ENCODE measurements at places on chromosomes 13 and 19. TPM values are rescaled to one million over a fixed set of nuclear protein-coding genes. Genes with fewer than 3 reads are reported as not detected.
A peak's percentile ranks its signal among the peaks of the same experiment; 100 is the strongest.

DNA sequence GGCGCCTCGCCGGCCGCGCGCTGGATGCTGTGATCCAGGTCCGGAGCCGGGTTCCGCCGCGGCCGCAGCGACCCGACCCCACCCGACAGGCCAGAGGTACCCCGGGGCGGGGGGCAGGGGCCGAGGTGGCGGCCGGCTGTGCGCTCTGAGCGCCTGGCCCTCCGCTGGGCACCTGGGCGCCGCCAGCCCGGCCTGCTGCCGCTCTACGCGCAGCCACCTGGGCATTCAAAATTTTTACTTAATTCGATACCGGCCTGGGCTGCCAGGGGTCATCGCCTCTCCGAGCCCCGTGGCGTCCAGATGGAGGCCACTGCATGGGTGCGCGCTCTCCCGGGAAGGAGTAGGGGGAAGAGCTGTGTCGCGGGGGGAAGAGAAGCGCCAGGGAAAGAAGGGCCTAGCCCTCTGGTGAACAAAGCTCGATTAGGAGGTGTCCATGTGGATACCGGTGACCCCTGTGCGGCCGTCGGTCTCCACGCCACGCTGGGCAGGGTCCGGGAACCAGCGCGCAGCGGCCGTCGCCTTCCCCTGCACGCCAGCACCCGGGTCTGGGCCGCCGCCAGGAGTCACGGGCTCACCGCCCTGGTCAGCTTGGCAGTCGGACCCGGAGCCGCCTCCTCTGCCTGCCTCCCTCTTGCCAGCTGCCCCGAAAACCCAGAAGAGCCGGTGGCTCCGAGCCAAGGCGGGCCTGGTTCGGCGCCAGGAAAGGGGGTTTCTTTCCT lies 666 bp downstream of the BIVM start:
- peak overlapping the region; percentile 87 for H3K27ac ChIP-seq
- peak overlapping the region; percentile 81 for H3K4me3 ChIP-seq

GRCh38 chr13:98141091-98141490 lies 1.8 kb upstream of the FARP1 start:
- no peak overlapping the region for H3K4me3 ChIP-seq
- H3K4me1 ChIP-seq: peaks cover 8% of the 10 kb centered on the region
- H3K27me3 ChIP-seq: peaks cover 60% of the 10 kb centered on the region
- no peak overlapping the region for H3K27ac ChIP-seq

DNA sequence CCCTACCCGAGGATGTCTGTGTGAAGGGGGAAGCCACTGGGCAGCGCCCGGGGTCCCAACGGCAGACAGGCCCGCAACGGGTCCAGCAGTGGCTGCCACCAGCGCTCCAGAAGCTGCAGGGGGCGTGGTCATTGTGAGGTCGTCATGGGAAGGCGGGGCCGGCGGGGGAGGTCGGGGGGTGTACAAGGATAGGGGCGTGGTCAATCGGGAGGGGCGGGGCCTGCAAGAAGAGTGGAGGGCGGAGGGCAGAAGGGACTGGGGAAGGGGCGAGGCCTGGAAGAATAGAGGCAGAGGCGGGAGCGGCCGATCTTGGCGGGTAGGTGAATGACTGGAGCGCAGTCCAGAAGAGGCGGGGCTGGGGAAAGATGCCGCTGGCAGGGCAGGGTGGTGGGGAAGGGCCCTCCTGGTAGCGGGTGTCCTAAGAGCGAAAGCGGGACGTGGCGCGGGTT lies 4.4 kb downstream of the FUZ start:
- H3K36me3 ChIP-seq: peaks cover 6% of the 10 kb centered on the region
- peaks cover 48% of the 10 kb centered on the region for H3K4me1 ChIP-seq
- peak overlapping the region; percentile 73 for H3K4me3 ChIP-seq
- DNase-seq: peak; percentile 87

- H3K36me3 ChIP-seq: no peaks in the 10 kb centered on the region
- no peaks in the 10 kb centered on the region for H3K27me3 ChIP-seq
- no peak for DNase-seq
- H3K27ac ChIP-seq: no peak overlapping the region
These were observed 18.9 kb downstream of the SPINT2 start for GRCh38 chr19:38283271-38283670.

GRCh38 chr19:32252333-32252669 lies 93.1 kb upstream of the ZNF507 start:
- no peak overlapping the region for H3K27ac ChIP-seq
- H3K4me1 ChIP-seq: no peaks in the 10 kb centered on the region
- no peak for DNase-seq
- peaks cover 6% of the 10 kb centered on the region for H3K27me3 ChIP-seq

- peak overlapping the region; percentile 66 for H3K4me3 ChIP-seq
- peaks cover 60% of the 10 kb centered on the region for H3K27me3 ChIP-seq
- H3K4me1 ChIP-seq: peaks cover 27% of the 10 kb centered on the region
- H3K27ac ChIP-seq: no peak overlapping the region
- H3K36me3 ChIP-seq: no peaks in the 10 kb centered on the region
These were observed 1.3 kb upstream of the GJB2 start for GRCh38 chr13:20193907-20194631.

DNA sequence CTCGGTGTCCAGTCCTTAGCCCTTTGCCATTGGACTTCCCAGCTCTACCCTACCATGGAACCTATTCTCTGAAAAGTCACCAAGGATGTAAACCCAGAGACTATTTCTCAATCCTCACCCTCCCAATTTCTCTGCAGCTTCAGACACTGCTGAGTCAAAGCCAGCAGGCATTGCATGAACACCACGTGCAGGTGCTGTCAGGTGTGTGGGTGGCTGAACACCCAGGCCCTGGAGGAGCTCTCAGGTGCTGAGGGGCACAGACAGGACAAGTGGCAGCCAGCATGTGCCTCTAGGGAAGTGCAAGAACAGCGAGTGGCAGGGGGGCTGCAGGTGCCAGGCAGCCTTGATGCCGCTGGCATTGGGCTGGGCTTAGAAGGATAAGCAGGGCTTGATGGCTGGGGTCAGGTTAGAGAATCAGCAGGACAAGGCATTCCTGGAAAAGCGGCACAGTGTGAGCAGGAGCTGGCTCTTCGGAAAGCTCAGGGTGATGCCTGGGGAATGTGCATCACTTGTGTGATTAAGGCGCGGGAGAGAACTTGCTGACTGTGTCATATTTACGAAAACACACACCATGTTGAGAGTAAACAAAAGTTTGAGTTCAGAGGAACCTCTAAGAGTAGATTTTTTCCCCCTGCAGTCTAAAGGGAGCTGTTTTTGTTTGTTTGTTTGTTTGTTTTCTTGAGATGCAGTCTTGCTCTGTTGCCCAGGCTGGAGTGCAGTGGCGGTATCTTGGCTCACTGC lies 83.8 kb downstream of the LNX2 start:
- DNase-seq: no peak
- no peaks in the 10 kb centered on the region for H3K36me3 ChIP-seq
- no peak overlapping the region for H3K4me3 ChIP-seq
- peaks cover 5% of the 10 kb centered on the region for H3K4me1 ChIP-seq

GRCh38 chr13:28623782-28624706 lies 34.9 kb upstream of the POMP start:
- H3K4me1 ChIP-seq: peaks cover 6% of the 10 kb centered on the region
- H3K27ac ChIP-seq: no peak overlapping the region
- no peak for DNase-seq
- no peaks in the 10 kb centered on the region for H3K27me3 ChIP-seq
- no peaks in the 10 kb centered on the region for H3K36me3 ChIP-seq

DNA sequence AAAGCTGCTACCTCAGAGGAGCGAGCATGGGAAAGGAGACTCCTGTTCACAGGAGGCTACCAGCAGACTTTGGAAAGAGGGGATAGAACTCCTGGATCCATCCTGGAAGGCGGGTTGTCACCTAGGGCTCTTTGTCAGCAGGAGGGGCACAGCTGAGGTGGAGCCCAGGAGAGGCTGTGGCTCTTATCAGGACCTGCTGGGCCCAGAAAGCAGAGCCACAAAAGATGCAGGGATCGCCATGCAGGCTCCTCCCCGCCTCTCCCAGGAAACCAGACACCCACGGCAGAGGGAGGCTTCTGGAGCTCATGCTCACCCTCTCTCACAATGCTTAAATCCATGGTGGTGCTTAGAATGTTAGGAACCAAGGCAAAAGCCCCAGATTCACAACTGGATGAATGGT lies 994.2 kb downstream of the UQCRFS1 start:
- no peaks in the 10 kb centered on the region for H3K36me3 ChIP-seq
- DNase-seq: no peak
- no peaks in the 10 kb centered on the region for H3K27me3 ChIP-seq
- no peak overlapping the region for H3K27ac ChIP-seq

- peaks cover 35% of the 10 kb centered on the region for H3K36me3 ChIP-seq
- H3K27ac ChIP-seq: peak overlapping the region; percentile 99
- peak; percentile 16 for DNase-seq
- H3K27me3 ChIP-seq: no peaks in the 10 kb centered on the region
- peak overlapping the region; percentile 96 for H3K4me3 ChIP-seq
- peaks cover 39% of the 10 kb centered on the region for H3K4me1 ChIP-seq
These were observed 530 bp downstream of the MAU2 start for GRCh38 chr19:19321141-19321577.

DNA sequence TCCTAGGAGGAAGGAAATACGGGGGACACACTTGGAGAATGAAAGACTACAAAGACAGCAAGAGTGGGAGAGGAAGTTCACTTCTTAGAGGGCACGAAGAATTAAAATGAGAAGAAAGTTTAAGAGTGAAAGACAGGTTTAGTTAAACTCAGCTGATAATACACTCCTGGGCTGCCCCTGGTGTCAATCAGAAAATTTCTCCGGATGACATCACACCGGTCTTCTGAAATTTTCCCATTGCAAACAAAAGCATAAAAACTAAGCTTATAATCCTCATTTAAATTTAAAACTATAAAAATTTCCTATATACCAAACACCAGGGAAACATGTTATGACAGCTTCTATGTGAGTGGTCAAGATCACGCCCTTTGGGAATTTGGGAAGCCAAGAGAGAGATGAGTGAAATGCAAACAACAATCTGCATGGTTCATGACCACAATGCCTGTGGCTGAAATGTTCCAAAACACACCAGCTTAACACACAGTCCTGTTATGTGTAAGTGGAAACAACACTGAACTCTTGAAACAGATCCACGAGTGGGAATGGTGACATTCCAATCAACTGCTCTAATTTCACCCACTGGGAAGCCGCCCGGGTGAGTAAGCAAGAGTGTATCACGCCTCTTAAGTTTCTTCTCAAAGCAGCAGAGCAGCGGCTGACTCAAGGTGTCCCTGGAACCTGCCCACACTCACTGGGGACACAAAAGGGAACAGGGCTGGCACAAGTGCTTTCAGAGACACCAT lies 49.0 kb downstream of the BRD4 start:
- no peak for DNase-seq
- H3K4me3 ChIP-seq: no peak overlapping the region
- H3K36me3 ChIP-seq: no peaks in the 10 kb centered on the region
- no peak overlapping the region for H3K27ac ChIP-seq
- H3K27me3 ChIP-seq: no peaks in the 10 kb centered on the region

DNA sequence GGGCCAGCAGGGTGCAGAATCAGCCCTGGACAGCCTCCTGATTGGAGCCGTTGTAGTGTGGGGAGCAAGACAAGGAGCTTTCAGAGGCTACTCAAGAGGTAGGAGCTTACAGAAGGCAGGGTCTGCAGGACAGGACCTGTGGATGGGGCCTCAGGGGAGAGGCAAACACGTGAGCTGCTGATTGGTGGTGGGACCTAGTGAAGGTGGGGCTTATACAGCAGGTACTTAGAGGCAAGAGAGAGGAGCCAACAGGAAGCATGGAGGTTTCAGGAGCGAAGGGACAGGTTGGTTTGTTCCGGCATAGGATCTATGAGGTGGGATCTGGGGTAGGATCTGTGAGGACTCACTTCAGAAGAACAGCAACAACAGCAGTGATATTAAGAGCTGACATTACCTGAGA lies 32.4 kb downstream of the ZSWIM4 start:
- H3K27me3 ChIP-seq: no peaks in the 10 kb centered on the region
- no peak overlapping the region for H3K4me3 ChIP-seq
- peaks cover 12% of the 10 kb centered on the region for H3K4me1 ChIP-seq
- H3K27ac ChIP-seq: no peak overlapping the region

- H3K27me3 ChIP-seq: peaks cover 55% of the 10 kb centered on the region
- DNase-seq: no peak
- H3K4me3 ChIP-seq: no peak overlapping the region
- peaks cover 16% of the 10 kb centered on the region for H3K4me1 ChIP-seq
These were observed 3.1 kb downstream of the EFNB2 start for GRCh38 chr13:106532111-106532929.

DNA sequence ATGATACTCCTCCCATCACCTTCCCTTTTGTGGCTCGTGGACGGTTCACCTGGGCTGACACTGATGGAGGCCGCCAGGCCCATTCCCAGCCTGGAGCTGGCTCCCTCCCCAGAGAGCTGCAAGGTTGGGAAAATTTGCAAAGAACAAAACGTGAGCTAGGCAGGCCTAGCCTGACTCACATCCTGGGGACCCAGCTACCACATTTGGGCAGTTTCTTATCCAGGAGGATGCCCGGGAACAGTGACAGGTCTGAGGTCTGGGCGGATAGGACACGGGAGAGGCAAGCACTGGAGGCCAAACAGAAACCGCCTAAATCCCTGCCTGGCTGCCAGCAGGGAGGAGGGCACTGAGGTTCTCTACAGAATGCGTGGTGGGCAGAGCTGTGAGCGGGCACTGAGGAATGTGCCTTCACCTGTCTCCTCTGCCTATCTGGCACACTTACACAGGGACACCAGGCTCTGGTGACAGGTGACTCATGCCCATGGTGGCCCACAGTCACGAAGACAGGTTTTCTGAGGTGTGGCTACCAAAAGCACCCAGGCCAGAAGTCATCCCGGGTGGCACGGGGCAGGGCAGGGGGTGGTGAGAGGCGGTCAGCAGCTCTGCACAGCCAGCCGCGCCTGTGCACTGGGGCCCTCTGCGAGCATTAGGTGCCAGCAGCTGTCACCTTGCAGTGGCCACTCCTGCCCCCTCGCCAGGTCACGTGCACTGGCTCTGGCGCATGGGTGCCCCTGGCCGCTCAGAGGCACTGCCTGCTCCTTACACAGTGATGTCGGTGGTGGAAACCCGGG lies 23.2 kb downstream of the SH3GL1 start:
- no peak for DNase-seq
- H3K4me3 ChIP-seq: no peak overlapping the region
- peaks cover 79% of the 10 kb centered on the region for H3K4me1 ChIP-seq
- no peak overlapping the region for H3K27ac ChIP-seq
- H3K36me3 ChIP-seq: peaks cover 8% of the 10 kb centered on the region

GRCh38 chr13:110338441-110339101 lies 31.5 kb downstream of the COL4A2 start:
- H3K27ac ChIP-seq: no peak overlapping the region
- peaks cover 24% of the 10 kb centered on the region for H3K27me3 ChIP-seq
- no peak overlapping the region for H3K4me3 ChIP-seq
- H3K36me3 ChIP-seq: no peaks in the 10 kb centered on the region
- peaks cover 21% of the 10 kb centered on the region for H3K4me1 ChIP-seq

DNA sequence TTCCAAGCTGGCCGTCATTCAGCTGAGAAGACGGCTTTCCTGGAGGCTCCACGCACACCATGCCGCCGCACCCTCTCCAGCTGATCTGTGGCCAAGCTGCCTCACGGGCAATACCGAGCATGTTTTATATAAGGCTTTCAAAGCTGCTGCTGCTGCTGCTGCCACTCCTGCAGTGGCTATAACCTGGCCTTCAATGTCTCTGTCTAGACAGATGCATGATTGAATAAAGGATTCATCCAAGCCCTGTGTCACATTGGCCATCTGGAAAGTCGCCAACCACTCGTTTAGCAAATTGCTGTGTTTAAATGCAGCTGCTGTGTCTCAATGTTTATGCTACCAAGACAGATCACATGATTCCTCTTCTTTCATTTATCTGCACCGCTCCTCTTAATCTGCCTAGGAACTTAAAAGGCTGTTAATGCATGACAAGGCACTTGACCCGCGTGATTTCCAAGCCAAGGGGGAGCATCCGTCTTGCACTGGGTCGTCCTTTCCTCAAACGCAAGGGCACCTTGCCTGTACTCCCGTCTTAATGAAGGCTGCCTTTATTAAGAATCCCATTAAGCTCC lies 114.3 kb downstream of the TEX26 start:
- H3K36me3 ChIP-seq: no peaks in the 10 kb centered on the region
- H3K27me3 ChIP-seq: peaks cover 6% of the 10 kb centered on the region
- H3K4me1 ChIP-seq: peaks cover 50% of the 10 kb centered on the region
- H3K4me3 ChIP-seq: no peak overlapping the region
- DNase-seq: no peak
- no peak overlapping the region for H3K27ac ChIP-seq

THSD1 gene
- 0.31 TPM for total RNA-seq

DCT gene
- total RNA-seq: 0.15 TPM

PLK5 gene
- total RNA-seq: not detected

Measured in activated CD4-positive, alpha-beta T cell treated with anti-CD3 and anti-CD28 coated beads, Interleukin-2, amount 10 ng/mL, durations not matched to agents 7 days and 5 days (primary cell).